ENCODE measurements at places on chromosomes 1 and 21.

- DNase-seq: no peak
Measured at GRCh38 chr1:225865514-225865913, 16.7 kb downstream of the TMEM63A start.

DNA sequence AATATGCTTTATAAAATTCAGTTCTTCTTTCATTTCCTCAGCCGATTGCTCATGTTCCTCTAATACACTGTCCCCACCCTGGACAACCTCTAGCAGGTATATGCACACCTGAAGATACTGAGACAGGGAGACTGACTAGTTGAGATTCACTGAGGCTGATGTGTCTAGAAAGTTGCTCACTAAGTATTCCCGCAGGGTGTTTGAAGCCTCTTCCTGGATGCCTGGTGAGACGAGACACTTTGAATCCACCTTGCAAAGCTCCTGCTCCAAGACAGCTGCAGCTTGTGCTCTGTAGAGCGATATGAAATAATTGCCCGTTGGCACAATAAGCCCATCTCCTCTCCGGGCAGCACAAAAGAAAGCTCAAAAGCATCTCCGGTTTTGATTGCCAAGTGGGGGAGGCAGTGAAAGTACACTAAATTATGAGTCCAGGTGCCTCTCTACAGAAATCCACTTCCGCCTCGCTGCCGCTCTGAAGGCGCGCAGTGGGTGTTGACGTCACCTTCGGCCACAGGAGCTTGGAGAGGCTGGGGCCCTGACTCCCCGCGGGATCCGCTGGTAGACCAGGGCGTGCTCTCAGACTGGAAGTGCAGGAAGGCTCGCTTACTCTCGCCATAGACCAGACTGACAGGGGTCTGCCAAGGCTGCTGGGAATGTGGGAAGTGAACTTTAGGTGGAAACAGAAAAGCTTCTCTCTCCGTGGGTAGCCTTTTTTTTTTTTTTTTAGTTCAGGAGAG is 46.3 kb downstream of the GPA33 start:
- DNase-seq: peak; percentile 99

GRCh38 chr1:204564835-204565234 is 48.6 kb downstream of the MDM4 start:
- DNase-seq: no peak

- no peak for DNase-seq
Measured at GRCh38 chr21:45109831-45110492, 35.6 kb downstream of the ADARB1 start.

- no peak for DNase-seq
Measured at GRCh38 chr21:32378956-32379355, 13.9 kb downstream of the URB1 start.

GRCh38 chr1:22776035-22776613 is 65.5 kb downstream of the EPHB2 start:
- no peak for DNase-seq

- DNase-seq: no peak
Measured at GRCh38 chr1:159879977-159880376, 17.5 kb upstream of the VSIG8 start.

DNA sequence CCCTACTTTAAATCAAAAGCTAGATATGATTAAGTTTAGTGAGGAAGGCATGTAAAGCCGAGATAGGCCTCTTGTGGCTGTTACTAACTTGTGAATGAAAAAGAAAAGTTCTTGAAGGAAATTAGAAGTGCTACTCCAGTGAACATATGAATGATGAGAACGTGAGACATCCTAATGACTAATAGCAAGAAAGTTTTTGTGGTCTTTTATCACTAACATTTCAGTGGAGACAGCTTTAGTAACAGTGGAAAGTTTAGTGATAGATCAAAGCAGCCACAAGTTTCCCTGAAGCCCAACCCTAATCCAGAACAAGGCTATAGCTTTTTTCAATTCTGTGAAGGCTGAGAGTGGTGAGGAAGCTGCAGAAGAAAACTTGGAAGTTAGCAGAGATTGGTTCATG is 73.6 kb upstream of the LRRC8B start:
- DNase-seq: no peak

DNA sequence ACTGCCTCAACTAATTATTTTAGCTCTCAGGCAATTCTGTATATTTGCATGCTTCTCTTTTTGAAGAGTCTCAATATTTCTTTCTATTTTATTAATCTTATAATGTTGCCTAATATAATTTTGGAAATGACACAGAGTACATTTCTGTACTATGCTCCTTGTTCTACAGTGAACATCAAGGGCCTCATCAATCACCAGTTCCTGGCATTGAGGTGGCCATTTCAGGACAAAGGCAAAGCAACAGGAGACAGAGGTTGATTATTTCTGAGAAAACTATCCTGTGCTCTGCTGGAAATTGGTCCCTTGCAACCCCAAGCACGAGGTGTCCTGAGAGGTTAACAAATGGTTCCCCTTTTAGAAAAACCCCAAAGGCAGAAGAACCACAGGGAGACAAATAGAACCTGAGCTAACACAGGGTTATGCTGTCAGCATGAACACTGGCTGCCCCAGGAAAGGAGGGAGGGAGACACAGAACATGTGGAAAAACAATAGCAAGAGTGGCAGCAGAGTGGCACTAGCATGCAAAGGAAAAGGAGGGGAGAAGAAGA is 63.9 kb upstream of the VAV3 start:
- no peak for DNase-seq

GRCh38 chr1:22044690-22045420 is 7.7 kb upstream of the CDC42 start:
- DNase-seq: no peak

- DNase-seq: no peak
Measured at GRCh38 chr1:42933610-42934491, 24.8 kb downstream of the SLC2A1 start.

- DNase-seq: no peak
Measured at GRCh38 chr1:118911571-118911970, 76.6 kb downstream of the TBX15 start.

GRCh38 chr21:33828083-33828482 is 87.5 kb downstream of the ATP5PO start:
- no peak for DNase-seq

DNA sequence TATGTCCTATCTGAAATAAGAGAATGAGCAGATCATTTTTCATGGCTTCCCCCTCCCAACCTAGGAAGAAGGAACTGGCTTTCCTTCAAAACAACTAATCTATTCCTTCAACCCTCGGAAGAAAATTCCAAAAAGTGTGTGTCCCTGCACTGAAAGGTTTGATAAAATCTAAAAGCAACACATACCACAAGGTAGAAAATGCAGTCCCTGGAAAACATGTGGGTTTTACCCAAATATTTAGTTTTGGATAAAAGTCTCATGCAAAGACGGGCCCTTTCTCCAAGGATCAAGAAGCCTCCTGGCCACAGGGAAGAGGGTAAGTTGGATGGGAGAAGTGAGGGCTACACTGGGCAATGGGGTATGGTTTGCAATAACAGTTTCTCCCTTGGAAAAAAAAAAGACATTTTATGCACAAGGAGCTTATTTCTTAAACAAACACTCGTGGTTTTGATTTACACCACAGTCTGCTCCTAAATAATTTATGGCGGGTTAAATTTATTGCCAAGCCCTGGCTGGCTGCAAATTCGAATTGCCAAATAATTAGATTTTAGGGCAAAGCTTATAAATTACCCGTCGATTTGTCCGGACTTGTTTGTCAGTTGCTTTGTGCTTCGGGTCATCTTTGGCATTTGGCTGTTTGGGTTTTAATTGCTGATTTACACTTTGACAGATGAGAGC is 28.9 kb downstream of the ERI3 start:
- DNase-seq: peak; percentile 46

GRCh38 chr1:160727316-160727640 is 11.8 kb upstream of the SLAMF7 start:
- no peak for DNase-seq

- DNase-seq: no peak
Measured at GRCh38 chr1:96964761-96965160, 243.2 kb downstream of the PTBP2 start.

DNA sequence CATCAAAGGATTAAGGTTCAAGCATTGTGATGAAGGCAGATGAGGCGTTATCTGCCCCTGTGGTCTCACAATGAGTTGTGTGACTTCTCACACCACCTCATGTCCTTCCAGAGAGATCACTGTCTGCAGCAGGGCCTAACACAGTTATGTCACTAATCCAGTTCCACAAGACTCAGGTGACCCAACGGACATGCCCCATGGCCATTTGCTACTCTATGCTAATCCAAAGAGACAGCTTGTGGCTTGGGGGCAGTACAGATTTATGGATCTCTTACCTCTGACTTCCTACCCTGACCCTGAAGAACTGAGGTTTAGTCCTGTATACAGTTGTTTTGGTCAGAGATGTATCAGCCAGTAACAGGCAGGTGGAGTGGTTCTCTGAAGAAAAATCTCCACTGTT is 147.1 kb downstream of the GLUL start:
- DNase-seq: no peak

GRCh38 chr1:65880611-65881010 is 87.9 kb downstream of the PDE4B start:
- no peak for DNase-seq

DNA sequence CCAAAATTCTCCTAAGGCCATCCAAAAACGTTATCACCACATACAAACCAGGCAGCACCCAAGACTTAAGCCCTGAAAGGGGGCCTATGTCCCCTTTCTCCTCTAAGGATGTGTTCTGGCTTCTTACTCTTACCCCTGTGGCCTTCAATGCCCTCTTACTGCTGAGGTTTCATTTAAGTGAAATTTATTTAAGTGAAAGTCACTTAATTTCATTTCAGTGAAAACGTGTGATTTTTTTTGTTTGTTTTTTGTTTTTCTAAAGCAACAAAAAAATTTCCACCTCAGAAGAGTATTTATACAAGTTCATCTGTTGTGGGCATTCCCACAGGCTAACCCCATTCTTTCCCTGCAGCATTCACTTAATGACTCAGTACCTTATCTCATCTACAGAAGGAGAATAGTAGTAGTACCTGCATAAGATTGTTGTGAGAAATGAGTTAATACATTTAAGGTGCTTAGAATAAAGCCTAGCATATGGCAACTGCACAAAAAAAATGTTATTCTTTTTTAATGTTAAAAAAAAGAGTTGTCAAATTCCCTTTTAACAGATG is 220.6 kb downstream of the CHRM3 start:
- DNase-seq: no peak

- no peak for DNase-seq
Measured at GRCh38 chr1:223887747-223888418, 42.1 kb upstream of the TP53BP2 start.

GRCh38 chr1:203211812-203212211 is 17.7 kb downstream of the CHIT1 start:
- DNase-seq: no peak

DNA sequence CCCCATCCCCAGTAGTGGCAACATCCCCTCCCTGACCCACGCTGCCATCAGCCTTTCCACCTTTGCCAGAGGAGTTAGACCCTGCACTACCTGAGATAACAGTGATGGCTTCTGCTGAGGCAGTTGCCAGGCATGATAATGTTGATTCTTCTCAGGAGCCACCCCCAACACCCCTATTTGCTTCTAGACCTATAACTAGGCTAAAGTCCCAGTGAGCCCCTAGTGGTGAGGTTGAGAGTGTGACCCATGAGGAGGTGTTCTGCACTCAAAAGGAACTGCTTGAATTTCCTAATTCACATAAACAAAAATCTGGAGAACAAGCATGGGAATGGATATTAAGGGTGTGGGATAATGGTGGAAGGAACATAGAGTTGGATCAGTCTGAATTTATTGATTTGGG is 159.6 kb upstream of the COL11A1 start:
- no peak for DNase-seq

DNA sequence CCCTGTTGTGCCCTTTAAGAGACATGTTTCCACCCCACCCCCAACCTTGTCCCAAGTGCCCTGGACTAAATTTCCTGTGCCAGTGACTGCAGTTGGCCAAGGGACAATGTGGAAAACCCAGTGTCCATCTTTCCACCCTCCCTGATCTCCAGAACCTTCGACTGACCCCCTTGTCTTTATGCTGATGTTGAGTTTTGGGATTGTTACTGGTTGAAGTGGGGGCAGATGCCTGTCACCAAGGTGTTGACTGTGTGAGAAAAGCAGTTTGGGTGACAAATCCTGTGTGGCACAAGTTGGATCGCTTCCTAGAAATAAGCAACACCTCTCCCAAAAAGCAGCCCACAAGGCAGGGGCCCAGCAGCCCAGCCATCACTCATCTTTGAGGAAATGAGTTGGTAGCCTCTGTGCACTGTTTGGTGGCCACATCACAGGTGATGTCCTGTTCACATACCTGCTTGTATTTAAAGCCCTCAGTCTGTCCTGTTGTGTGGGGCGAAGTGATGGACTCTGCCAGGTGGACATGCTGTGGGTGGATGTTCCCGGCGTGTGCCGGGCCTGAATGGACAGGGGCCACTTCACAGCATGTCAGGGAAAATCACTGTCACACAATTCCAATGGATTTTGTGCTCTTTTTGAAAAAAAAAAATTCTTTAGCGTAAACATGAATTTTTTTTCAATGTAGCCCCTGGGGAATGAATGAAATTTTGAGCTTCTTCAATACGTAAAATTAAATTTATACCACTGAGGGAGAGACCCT is 6.6 kb upstream of the MIIP start:
- DNase-seq: no peak

DNA sequence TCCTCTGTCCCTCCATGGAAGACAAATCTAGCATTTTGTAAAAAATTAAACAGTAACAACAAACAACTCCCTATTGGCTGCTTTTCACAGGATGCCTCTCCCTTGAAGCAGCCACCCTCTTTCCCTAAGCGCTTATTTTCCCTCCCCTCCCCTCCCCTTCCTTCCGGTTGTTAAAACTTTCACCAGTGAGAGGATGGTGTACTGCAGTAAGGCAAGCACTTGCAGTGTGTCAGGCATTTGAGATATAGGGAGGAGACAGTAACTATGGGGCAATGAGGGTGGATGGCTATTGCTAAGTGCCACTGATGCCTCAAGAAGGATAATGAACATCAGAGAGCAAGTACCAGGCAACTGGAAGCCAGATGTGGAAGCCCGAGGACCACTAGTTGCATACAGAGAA is 19.1 kb upstream of the KIAA1614 start:
- DNase-seq: no peak

DNA sequence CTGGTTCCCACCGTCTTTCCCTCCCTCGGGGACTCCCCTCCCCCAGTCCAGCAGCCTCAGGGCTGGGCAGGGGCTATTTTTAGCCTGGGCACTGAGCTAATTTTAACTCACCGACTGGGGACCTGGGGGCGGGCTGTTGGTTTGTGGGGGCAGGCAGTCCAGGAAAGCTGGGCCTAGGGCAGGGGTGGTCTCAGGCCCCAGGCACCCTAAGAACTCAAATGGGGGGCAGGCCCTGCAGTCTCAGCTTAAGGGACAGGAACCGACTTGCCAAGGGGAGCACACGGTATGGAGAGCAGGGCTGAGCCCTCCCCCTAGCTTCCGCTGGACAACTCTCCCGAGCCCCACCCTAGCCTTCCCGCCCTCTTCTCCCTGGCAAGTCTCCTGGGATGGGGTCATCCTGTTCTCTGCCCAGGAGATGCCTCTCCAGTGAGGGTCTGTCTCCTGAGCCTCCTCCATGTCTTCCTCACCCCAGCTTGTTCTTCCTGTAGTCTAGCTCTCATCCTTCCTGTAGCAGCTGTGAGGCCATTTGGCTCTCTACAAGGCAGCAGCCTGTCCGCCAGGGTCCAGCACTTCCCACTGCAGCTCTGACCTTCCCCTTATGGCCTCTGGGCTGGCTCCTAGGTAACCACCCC is 10.1 kb downstream of the MEF2D start:
- DNase-seq: no peak
